ENCODE measurements at places on chromosomes 11 and 22. TPM values are rescaled to one million over a fixed set of nuclear protein-coding genes. Genes with fewer than 3 reads are reported as not detected.

DNA sequence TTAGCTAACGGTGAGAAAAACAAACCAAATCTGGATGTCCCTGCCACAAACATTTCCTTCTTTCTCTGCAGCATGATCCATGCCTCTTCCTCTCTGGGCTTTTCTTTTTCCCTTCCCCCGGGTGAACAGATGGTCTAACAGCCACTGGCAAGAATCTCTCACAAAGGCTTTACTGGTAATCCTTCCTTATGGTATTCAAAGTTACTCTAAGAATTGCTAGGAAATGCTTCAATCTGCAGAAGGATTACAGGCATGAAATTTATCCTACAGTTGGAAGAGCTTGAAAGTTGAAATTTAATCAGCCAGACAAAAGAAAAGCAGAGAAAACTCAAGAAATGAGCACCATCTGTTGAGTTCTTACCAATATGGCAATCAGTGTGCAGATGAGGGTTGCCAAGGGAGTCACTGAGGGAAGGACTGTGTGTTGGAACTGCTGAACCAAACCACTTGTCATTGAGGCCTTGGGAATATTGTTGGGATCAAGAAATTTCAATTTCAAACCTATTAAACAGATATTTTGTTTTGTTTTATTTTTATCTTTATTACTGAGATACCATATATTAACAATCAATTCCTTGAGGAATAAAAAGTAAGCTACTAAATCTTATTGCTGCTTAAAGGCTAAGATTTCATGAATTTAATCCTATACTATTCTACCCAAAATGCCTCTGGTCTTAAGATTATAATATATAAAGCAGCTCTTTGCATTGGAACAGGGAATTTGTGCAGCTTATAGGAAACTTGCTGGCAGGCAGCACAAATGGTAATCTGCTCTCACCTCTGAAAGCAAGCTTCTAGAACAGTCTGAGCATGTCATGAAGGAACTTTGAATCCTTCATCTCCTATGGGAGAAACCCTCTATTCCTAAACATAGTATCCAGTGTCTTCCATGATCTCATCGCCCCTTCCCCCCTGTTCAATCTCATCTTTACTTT is 29.7 kb upstream of the NDUFC2 start:
- DNase-seq: peak; percentile 69

- peak; percentile 41 for DNase-seq
Observed at GRCh38 chr22:50684986-50685385, 12.4 kb downstream of the SHANK3 start.

DNA sequence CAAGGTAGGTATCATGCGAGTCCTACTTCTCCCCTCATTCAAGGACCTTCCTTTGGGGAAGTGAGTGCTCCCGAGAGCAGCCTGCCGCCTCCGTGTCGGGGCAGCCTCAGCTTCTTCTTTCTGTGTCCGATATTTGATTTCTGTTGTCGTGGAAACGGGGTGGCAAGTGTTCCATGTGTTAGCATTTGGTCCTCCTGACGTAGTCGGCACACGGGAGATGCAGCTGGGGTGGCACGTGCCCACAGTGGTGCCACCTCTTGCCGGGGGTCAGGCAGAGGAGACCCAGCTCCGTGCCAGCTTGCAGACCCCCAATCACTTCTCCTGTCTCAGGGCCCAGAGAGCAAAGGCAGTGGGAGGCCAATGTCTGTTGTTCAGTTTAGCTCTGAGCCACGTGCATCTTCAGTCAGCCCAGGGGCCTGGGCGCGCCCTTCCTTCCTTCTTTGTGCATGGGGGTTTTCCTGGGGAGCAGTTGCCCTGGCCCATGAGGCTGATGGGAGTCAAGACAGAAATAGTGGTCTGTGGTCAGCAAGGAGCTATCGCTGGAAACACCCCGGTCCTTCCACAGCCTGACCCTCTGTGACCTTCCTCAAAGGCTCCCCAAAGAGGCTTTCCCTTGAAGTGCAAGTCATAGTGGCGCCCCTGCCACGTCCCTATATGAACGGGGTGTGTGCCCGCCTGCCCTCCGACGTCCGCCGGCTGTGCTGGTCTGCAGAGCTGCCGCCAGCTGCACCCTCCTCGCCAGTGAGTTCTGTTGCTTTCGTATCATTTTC is 44.5 kb downstream of the PARVB start:
- DNase-seq: peak; percentile 45

- DNase-seq: no peak
Observed at GRCh38 chr11:47495011-47495855, 46.3 kb upstream of the RAPSN start.

DNA sequence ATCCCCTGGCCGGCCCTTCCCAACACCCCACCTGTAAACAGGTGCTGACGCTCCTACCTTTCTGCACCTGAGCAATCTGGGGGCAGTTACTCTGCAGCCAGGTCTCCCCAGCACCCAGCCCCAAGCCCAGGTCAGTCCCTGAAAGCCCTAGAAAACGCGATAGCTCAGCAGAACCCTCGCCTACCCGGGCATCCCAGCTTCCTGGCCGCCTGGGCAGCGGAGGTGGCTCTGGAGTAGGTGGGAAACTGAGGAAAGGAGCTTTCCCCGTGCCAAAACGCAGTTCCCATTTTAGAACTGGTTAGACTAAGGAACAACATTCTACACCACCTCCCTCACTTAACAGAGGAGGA is 445 bp downstream of the SYTL2 start:
- no peak for DNase-seq

The SAA4 gene
- not detected for total RNA-seq

The NPAS4 gene
- total RNA-seq: not detected

The OR51B2 gene
- total RNA-seq: 0.80 TPM

The GRAMD1B gene
- total RNA-seq: 52.0 TPM

The CABP4 gene
- 1.7 TPM for total RNA-seq

The TMEM45B gene
- not detected for total RNA-seq

Data from myocyte (in vitro differentiated cells).